ENCODE measurements at places on chromosomes 13 and 19. TPM values are rescaled to one million over a fixed set of nuclear protein-coding genes. Genes with fewer than 3 reads are reported as not detected.

The DACH1 gene
- total RNA-seq, result 18.6 TPM

The C19orf85 gene
- total RNA-seq, result not detected

DNA sequence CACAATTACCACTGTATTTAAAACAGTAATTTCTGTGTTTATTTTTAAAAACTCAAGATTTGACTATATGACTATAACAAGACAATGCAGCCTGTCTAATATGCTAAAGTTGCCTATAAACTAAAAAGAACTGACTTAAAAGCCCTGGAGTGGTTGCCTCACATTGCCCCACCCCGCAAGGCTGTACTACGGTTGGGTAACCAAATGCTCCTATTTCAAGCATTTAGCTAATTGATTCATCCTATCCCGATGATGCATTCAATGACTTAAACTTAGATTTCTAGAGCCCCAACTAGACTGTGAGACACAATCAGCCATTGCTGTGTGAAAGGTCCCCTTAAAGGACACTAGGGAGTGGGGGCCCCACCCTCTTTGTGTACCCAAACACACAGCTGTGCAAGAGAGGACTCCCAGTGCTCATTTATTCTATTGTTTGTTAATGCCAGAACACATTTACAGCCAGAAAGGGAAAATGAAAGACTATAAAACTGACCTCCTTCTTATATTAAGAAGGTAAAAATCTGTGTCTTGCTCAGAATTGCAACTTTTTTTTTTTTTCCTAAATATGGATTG lies 66.9 kb downstream of the MIPEP start:
- H3K4me1 ChIP-seq, result peaks cover 5% of the 10 kb centered on the region
- no peaks in the 10 kb centered on the region for H3K27me3 ChIP-seq
- DNase-seq, result no peak

- H3K27me3 ChIP-seq, result no peaks in the 10 kb centered on the region
- H3K4me1 ChIP-seq, result no peaks in the 10 kb centered on the region
- no peaks in the 10 kb centered on the region for H3K36me3 ChIP-seq
- H3K4me3 ChIP-seq, result no peak overlapping the region
Measured at GRCh38 chr13:98647121-98647520, 70.2 kb upstream of the STK24 start.

- peaks cover 14% of the 10 kb centered on the region for H3K27me3 ChIP-seq
- H3K36me3 ChIP-seq, result no peaks in the 10 kb centered on the region
- peak; percentile 80 for DNase-seq
- H3K4me1 ChIP-seq, result peaks cover 2% of the 10 kb centered on the region
Measured at GRCh38 chr19:30669329-30670010, 297.3 kb downstream of the ZNF536 start.

Data from neural progenitor cell (in vitro differentiated cells).